ENCODE measurements at places on chromosomes 6 and 20.

GRCh38 chr6:116408491-116408890 is 37.7 kb downstream of the DSE start:
- DNase-seq, result no peak

- no peak for DNase-seq
These were observed 686 bp downstream of the COL12A1 start for GRCh38 chr6:75204959-75205775.

- DNase-seq, result no peak
These were observed 10.8 kb downstream of the MAVS start for GRCh38 chr20:3857405-3857804.

DNA sequence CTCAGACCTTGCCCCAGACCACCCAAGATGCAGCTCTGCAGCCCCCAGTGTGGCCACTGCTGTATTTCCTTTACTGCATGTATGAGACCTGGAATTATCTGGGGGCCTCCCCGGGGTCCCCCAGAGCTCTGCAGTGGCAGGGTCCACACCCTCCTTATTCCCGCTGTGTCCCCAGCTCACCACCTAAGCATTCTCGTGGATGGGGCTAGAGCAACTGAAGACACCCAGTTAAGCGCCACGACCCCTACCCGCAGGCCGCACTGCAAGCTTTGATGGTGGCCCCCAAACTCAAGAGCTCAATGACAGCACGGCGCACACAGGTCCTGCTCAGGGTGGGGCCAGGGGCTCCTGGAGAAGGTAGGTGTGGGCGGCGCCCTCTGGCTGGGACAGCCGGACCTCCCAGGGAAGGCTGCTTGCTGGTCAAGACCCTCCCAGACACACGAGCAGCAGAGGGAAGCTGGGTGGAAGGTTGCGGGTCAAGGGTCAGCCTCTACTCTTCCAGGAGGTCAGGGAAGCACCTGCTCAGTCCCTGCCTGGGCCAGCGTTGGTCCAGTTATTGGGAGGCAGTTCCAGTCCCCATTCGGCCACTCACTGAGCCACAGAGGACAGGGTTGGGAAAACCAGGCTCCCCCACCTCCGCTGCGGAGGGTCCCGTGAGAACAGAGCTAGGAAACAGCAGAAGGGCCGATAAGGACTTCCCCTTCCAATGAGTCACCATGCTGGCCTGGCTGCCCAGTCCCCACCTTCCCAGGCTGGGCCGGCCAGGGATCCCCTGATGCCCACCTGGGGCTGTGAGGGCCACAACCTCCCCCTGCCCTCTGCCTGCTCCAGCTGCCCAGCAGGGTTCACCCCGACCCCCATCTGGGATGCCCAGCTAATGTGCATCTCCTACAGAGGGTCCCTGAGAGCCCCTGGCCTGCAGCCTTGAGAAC is 2.9 kb downstream of the LAMA5 start:
- DNase-seq, result no peak

DNA sequence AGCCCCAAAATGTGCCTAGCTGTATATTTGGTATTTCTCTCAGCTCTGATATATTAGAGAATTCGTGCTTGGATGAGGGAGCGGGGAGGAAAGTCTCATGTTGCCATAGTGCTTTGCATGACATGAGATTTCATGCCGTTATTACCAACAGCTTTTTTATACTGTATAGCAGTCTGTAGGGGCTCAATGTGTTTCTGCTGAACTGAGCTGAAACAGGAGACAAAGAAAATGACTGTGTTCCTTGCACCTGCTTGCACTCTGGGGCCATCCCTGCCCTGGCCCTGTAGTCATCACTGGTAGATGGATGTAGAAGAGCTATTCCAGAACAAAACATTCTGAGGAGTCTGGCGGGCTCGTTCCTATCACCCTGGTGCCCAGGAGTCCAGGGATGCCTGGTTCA is 128.0 kb upstream of the SASH1 start:
- no peak for DNase-seq

DNA sequence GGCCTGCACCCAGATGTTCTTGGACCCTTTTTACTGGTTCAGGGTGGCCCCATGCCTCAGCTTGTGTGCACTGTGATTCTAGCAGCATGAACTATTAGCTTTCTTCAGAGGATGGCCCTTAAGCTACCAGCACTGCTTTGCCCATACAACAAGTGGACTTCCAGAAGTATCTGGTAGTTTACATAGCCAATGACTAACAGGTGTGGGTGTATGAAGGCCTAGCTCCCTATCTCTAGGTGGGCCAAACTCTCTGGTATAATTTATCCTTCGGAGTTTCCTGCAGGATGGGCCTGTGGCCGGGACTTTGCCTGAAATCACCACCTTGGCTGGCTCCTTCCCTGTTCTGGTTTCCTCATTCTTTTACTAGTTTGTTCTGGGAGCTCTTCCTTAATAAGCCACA is 26.1 kb upstream of the JAG1 start:
- no peak for DNase-seq

- no peak for DNase-seq
These were observed 221.6 kb upstream of the CDYL start for GRCh38 chr6:4554645-4555044.

- DNase-seq, result no peak
These were observed 1.1 kb downstream of the OSBPL2 start for GRCh38 chr20:62239278-62239879.

- DNase-seq, result no peak
These were observed 46.2 kb downstream of the SNRNP48 start for GRCh38 chr6:7636151-7636550.

- DNase-seq, result no peak
These were observed 101.5 kb downstream of the NRSN1 start for GRCh38 chr6:24227556-24227955.

DNA sequence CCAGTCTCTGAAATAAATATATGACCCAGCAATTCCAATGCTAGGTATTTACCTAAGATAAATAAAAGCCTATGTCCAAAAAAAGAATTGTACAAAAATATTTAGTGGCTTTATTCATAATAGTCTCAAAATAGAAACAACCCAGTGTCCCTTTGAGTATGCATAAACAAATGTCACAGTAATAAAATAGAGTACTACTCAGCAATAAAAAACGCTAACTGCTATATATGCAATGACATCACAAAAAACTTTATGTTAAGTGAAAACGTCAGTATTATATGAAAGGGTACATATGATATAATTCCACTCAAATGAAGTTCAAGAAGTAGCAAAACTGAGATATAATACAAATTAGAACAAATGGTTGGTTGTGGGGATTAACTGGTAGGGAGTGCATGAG is 286.5 kb upstream of the MAN1A1 start:
- no peak for DNase-seq

DNA sequence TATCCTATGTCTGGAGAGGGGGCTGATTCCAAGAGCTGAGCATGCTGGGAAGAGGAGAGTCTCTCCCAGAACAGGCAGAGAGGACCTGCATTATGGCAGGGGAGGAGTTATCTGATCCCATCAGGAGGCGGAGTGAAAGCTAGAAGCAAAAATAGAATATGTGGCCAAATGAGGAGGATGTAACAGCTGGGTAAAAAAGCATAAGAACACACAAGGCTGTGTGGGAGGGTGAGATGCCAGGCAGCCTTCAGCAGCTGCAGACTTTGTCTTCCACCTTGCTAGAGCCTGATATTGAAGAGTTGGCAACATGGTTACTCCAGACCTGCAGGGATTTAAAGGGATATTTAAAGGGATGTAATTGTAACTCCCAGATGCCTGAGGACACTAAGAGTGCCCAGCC is 167.1 kb downstream of the PTPRT start:
- no peak for DNase-seq

DNA sequence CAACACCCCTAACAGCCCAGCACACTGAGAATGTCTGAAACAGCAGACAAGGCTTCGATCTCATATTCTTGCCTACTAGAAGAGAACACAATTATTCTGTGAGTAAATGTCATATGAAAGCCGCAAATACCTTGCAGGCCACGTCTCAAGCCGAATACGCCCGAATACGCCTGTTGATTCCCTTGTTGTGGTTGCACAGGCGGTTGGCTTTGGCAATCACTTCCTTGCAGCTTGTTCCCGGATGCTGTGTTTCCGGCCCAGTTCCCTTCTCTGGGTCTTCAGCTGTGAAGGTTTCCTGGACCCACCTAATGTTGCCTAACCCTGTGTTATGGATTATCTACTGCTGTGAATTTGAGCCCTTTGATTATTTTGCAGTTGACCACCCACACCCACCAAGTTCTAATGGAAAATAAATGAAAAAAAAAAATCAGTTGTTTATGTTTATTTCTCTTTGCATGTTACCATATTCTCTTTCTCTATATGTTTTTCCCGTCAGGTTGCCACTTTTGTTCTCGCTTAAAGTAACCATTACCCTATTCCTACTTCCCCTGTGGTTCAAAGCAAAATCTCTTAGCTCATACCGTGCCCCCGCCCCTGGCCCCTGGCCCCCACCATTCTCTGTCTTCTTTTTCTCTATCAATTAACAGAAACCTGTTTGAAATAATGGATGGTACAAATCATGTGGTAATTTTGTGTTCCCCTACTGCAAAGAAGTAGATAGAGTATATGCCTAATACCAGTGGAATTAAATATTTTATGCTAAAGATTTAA is 172.4 kb downstream of the ADGB start:
- DNase-seq, result no peak

- no peak for DNase-seq
These were observed 117.5 kb downstream of the GPX5 start for GRCh38 chr6:28643017-28643740.

DNA sequence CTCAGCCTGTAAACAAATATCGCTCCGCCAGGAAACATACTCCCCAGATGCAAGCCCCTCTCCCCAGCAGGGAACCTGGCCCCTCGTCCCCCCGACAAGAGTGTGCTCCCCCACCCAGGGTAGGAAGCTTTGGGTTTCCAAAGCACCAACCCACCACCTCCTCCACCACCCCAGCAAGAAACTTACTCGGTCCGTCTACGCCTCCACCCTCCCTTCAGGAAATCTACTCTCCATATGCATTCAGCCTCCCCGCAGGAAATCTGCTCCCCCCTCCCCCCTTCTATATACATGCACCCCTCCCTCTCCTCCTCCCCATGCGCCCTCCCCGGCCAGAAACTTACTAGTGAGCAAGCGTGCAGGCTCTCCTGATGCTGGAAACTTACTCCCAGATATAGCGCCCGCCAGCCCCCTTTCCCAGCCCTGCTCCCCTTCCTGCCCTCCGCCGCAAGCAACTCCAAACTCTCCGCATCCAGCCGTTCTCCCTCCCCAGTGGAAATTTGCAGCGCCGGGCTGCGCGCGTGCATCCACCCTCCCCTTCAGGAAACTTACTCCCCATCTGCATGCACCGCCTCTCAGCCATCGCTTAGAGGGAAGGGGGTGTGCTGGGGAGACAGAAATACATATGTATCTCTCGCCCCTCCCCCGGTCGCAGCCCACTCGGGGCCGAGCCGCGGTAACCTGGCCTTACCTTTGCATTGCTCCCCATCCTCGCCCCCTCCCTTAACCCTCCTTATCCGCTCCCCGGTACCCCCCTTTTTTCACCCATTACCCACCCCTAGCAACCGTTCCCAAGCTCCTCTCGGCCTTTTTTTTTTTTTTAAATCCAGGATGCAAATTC is at the start of gene TRERF1:
Gene TRERF1 (minus strand): TSS at position 594 of the 838 bp plus-strand sequence. CDS start 182,336 bp downstream, outside the sequence.
- DNase-seq, result peak; percentile 40

GRCh38 chr6:73353636-73354593 is at the start of gene DPPA5:
TSS of gene DPPA5 (minus strand) at chr6:73354276. CDS start at chr6:73354225, 51 bp downstream.
- no peak for DNase-seq

GRCh38 chr6:26336355-26337198 is 28.4 kb upstream of the BTN3A2 start:
- no peak for DNase-seq

DNA sequence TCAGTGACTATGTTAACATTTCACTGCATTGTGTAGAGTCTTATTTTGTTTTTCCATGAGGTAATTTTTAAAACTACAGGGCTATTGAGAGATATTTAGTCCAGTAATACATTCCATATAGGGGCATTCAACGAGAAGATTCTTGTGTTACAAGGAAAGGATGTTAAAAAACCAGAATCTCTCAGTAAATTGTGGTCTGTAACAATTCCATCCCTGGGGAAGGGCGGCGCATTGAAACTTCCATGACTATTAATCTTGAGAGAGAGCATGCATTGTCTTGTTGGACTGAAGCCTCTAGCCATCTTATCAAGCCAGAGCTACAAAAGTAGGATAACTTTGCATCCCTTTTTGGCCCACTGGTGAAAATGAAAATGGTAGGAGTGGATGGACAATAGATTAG is 119.7 kb downstream of the BCKDHB start:
- DNase-seq, result no peak

- DNase-seq, result no peak
These were observed 107.0 kb downstream of the ESR1 start for GRCh38 chr6:151914484-151914883.

DNA sequence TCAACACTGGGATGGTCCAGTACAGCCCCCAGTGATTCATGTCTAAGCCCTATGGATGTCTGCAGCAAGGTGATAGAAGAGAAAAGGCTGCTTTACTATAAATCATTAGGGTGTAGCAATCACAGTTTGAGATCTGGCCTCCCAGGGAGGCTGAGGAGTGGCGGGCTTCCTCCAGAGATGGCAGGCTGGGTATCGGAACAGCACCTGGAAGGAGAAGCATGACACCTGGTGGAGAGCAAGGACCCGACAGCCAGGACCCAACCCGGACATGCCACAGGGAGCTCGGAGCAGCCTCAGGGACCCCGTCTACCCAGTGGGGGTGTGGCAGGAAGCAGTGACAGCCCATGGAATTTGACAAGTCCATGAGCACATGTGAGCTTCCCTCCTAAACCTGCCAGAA is 114.8 kb upstream of the CD93 start:
- no peak for DNase-seq

GRCh38 chr20:14951707-14952418 is 614.5 kb upstream of the FLRT3 start:
- no peak for DNase-seq

DNA sequence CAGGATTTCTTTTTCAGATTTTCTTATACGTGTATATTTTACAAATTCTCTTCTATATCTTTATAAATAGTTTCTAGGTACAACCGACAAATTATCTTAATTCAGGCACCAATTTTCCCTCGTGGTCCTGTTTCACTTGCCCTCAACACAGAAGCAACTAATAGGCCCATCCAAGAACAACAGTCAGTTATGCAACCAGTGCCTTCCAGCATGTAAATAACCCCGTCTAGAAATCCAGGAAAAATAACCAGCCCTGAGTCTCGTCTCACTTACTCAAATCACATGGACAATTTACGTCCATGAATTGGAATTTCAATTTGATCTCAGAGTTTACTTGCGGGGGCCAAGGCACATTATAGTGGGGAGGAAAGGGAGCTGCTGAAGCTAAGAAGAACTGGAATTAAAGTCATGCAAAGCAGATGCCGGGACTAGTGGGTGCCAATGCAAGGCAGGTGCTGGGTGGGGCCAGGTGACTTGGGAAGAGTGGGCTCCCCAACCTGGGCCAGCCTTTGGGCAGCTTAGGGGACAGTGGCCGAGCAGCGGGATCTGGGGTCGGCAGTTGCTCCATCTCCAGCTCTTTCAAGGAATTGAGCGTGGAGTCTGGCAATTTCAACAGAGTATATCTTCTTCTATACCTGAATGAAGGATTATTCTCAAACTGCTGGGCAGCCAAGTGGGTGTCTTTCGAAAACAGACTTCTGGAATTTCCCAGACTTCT is 121.7 kb downstream of the EDN3 start:
- DNase-seq, result no peak

- no peak for DNase-seq
These were observed 145.8 kb downstream of the TFAP2C start for GRCh38 chr20:56774873-56775272.

GRCh38 chr6:106626485-106626884 is 2.8 kb downstream of the RTN4IP1 start:
- DNase-seq, result no peak
